CD4-positive, alpha-beta T cell treated with Interleukin-10 for 1 hour (primary cell): ENCODE measurements at places on chromosomes 11 and 22.

GRCh38 chr11:57779276-57779675 lies 17.7 kb downstream of the CTNND1 start:
- DNase-seq: no peak

- no peak for DNase-seq
Observed at GRCh38 chr22:29641700-29642330, 38.4 kb downstream of the NF2 start.

DNA sequence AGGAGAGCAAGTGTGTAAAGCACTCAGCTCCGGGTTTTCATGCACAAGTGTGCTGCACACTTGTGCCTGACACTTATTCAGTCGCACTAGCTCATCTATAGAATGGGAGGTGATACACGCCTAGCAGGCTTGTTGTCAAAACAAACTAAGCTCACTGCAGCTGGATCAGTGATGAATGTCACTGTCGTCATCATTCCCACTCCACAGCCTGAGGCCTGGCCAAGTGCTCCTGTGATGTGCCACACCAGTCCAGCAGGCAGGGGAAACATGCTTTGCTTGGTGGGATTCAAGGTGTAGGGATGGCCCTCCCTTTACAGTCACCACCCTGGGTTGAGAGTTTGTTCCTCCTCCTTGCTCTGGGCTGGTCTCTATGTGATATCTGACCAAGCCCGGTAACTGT lies 6.8 kb downstream of the MPST start:
- DNase-seq: no peak

DNA sequence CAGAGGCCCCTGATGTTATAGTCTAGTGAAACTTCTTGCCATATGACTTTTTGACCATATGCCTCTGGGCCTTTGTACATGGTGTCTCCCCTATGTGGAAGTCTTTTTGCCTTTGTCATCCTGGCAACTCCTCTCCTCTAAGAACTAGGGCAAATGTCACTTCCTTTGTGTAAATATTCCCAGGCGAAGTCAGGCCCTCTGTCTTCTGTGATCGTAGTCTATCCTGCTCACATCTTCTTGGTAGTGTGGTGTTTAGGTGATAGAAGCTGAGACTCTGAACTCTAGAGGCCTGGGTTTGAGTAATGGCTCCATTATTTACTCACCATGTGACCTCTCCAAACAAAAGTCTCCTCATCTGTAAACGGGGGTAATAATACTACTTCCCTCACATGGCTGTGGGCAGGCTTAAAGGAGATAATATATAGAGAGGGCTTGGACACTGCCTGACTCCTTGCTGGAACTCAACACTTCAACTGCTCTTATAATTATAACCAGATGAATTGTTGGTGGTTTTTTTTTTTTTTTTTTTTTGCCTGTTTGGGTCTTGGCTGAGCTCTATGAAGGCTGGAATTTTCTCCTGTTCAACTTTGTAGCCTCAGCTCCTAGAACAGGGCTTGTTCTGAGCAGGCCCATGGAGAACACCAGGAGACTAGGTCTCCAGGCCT lies 43.8 kb downstream of the INSC start:
- DNase-seq: no peak

GRCh38 chr11:79312617-79313529 lies 128.0 kb downstream of the TENM4 start:
- DNase-seq: no peak
